Thoracic aorta (tissue), 2 donors: ENCODE measurements at places on chromosomes 11 and 22. TPM values are rescaled to one million over a fixed set of nuclear protein-coding genes. Genes with fewer than 3 reads are reported as not detected.

GRCh38 chr22:49092716-49093115 is 735.0 kb downstream of the BRD1 start:
- H3K27me3 ChIP-seq = no peaks in the 10 kb centered on the region
- H3K4me1 ChIP-seq = no peaks in the 10 kb centered on the region
- no peak for DNase-seq
- no peaks in the 10 kb centered on the region for H3K36me3 ChIP-seq
- no peak overlapping the region for H3K4me3 ChIP-seq

- H3K4me1 ChIP-seq = peaks cover 7% of the 10 kb centered on the region
- no peaks in the 10 kb centered on the region for H3K36me3 ChIP-seq
- no peak for DNase-seq
- H3K27me3 ChIP-seq = no peaks in the 10 kb centered on the region
- H3K4me3 ChIP-seq = no peak overlapping the region
- no peak overlapping the region for H3K27ac ChIP-seq
These were observed 16.8 kb downstream of the CD5 start for GRCh38 chr11:61119055-61119454.

DNA sequence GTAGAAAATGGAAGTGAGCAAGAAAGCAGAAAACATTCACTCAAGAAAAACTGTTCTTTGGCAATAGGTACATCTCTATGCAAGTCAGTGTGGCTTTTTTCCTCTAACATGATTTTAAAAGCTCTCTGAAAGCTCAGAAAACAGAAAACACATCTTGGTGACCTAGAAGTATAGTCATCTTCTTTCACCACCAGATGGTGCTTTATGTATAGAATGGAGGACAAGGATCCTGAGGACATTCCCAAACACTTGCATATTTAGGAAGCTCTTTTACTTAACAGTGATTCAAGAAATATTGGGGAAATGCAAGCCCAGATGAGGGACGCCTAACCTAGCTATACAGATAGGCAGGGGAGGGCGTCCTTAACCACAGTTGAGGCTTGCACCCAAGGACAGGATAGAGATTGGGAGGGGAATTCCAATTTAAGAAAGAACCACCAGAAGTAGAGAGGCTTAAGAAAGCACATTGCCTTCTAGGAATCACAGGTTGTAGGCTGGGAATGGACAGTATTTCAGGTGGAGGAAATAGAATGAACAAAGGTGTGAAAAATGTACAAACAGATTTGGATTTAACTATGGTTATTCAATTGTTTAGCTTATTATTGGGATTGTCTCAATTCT is 13.8 kb upstream of the CCDC81 start:
- no peak for DNase-seq
- H3K4me1 ChIP-seq = no peaks in the 10 kb centered on the region
- H3K27ac ChIP-seq = no peak overlapping the region

DNA sequence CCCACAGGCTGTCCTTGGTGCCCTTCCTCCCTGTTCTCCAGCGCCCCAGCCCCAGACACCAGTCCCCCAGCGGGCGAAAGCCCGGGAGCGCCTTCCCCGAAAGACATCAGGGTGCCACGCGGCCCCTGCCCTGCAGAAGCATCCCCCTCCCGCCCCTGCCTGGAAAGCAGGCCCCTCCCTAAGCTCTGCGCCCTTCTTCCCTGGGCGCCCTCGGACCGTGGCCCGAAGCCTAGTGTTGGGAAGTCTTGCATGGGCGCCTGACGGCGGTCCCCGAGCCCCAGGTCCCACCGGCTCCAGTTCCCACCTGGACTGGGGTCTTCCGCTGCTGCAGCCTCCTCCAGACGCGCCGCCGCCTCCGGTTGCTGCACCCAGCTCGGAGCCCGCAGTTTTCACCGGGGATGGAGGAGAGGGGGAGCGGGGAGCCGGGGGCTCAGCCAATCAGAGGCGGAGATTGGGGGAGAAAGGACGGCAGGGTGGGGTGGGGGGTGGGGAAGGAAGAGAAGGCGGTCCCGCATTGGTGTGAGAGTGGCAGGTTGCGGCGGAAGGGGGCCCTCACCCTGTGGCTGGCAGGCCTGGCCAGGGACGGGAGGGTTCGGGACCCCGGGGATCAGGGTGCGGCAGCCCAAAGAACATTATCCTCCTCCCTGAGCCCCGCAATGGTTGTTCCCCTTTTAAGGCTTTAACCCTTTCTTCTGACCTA is at the start of gene THY1:
Gene THY1, minus strand, starts transcription at position 364 of the 700 bp plus-strand sequence. CDS start 2,267 bp downstream, outside the sequence.
- peak within 1 kb of the TSS; percentile 66 for H3K4me3 ChIP-seq
- peaks cover 5% of the 10 kb centered on the region for H3K27me3 ChIP-seq
- DNase-seq = no peak
- no peaks in the 10 kb centered on the region for H3K36me3 ChIP-seq
- H3K27ac ChIP-seq = no peak within 1 kb of the TSS

DNA sequence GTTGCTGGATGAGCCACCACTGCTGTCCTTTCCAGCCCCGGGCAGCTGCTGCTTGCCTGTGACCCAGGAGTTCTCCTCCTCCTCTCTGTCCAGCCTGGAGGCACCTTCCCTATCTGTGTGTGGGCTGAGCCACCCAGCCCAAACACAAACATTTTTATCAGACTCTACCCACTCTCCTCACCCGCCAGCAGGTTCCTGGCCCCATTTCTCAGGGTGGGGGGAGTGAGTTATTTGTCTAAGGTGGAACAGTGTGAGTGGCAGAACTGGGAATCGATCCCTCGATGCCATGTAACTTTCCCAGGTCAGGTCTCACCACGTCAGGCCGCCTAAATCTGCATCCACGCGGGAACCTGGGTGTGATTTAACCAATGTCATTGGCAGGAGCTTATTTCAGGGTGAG is 20.8 kb upstream of the SMIM38 start:
- no peaks in the 10 kb centered on the region for H3K36me3 ChIP-seq
- no peak overlapping the region for H3K4me3 ChIP-seq
- H3K27me3 ChIP-seq = no peaks in the 10 kb centered on the region
- no peak overlapping the region for H3K27ac ChIP-seq

DNA sequence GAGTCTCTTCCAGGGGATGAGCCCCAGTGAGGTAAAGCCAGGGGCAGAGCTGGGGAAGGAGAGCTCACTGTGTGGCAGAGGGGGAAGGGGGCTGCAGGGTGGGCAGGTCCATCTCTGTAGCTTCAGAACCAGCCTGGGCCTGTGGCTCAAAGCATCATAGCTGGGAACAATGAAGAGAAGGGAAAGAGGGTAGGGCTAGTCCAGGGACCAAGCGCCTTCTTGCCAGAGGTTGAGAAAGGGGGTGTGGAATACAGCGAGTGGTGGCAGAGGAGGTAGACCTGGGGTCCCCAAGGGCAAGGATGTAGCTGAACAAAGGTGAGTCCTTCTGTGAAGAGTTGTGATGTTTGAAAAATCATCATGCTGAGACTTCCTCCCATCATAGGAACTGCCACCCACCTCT is 1.2 kb upstream of the PLA2G3 start:
- no peak overlapping the region for H3K4me3 ChIP-seq
- DNase-seq = no peak
- peaks cover 3% of the 10 kb centered on the region for H3K27me3 ChIP-seq
- no peaks in the 10 kb centered on the region for H3K4me1 ChIP-seq
- H3K27ac ChIP-seq = no peak overlapping the region

- H3K27ac ChIP-seq = peak overlapping the region; percentile 50
- DNase-seq = no peak
- no peak overlapping the region for H3K4me3 ChIP-seq
- peaks cover 40% of the 10 kb centered on the region for H3K4me1 ChIP-seq
These were observed 45.6 kb downstream of the DENND5A start for GRCh38 chr11:9219572-9219971.

GRCh38 chr22:25404928-25405816 is 159.3 kb upstream of the GRK3 start:
- no peaks in the 10 kb centered on the region for H3K27me3 ChIP-seq
- H3K36me3 ChIP-seq = no peaks in the 10 kb centered on the region

DNA sequence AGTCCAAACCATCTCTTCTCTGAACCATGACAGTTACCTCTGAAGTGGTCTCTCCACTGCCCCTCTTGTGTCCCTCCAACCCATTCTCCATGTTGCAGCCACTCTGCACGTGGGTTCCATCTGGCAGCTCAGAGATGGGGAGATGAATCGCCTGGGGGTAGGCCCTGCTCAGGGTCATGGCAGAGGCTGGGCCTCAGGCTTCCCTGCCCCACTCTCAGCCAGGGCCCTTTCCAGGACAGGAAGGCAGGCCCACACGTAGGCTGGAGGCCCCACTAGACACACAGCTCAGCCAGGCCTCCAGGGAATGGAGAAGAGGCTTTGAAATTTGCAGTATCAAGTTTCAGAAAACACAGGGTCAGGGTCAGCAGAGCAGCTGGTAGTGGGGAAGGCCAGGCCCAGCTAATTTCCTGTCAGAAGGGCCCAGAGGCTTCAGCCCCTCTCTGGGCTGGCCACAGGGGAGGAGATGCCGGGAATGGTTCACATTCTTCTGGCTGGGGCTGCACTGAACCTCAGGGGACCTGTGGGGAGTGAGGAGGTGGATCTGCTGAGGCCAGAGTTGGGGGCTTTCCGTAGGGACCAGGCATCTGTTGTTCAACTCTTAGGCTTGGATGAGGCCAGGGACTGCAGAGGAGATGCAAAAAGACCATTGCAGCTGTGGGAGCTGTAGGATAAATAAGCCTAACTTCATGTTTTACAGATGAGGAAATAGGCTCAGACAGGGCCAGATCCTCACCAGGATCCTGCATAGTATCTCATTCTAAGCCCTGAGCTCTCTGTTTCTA is 101.6 kb downstream of the SWAP70 start:
- H3K4me3 ChIP-seq = no peak overlapping the region
- H3K36me3 ChIP-seq = no peaks in the 10 kb centered on the region
- DNase-seq = no peak
- H3K27ac ChIP-seq = peak overlapping the region; percentile 68
- H3K4me1 ChIP-seq = peaks cover 20% of the 10 kb centered on the region

- H3K27me3 ChIP-seq = no peaks in the 10 kb centered on the region
- no peak for DNase-seq
- no peaks in the 10 kb centered on the region for H3K4me1 ChIP-seq
- H3K4me3 ChIP-seq = no peak overlapping the region
These were observed 67.4 kb downstream of the SCUBE1 start for GRCh38 chr22:43275545-43276317.

DNA sequence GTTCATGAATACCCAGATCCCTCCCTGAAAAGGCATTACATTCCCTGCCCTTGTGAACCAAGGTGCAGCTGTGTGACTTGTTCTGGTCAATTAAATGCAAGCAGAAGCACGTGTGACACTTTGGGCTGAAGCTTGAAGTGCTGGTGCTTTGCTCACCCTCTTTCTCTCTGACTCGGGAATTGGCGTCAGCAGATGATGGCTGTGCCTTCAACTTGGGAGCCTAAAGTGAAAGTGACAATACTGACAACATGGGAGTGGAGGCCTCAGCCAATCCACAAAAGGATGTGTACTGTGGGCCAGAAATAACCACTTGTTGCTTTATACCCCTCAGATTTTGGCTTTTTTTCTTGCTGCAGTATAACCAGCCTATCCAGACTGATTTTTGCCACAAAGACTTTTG is 148.3 kb upstream of the THY1 start:
- DNase-seq = no peak
- no peaks in the 10 kb centered on the region for H3K4me1 ChIP-seq
- H3K27me3 ChIP-seq = no peaks in the 10 kb centered on the region
- no peak overlapping the region for H3K4me3 ChIP-seq
- H3K36me3 ChIP-seq = no peaks in the 10 kb centered on the region

GRCh38 chr11:9030601-9031000 is 26.8 kb upstream of the NRIP3 start:
- H3K36me3 ChIP-seq = no peaks in the 10 kb centered on the region
- H3K4me1 ChIP-seq = no peaks in the 10 kb centered on the region
- H3K27me3 ChIP-seq = no peaks in the 10 kb centered on the region
- no peak for DNase-seq
- no peak overlapping the region for H3K27ac ChIP-seq

DNA sequence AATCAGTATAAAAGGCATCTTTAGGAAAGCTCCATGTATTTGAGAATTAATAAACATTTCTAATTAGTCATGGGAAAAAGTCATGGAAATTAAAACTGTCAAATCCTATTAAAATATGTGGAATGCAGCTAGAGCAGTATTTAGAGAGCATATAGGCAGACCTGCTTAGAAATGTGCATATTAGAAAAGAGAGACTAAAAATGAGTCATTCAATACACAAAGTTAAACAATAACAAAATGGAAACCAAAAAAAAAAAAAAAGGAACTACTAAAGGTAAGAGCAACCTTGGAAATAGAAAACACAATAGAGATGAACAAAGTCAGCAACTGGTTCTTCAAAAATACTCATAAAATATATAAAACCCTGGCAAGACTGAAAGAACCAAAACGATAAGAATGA is 59.7 kb upstream of the RASSF10 start:
- H3K36me3 ChIP-seq = no peaks in the 10 kb centered on the region
- no peak for DNase-seq
- no peak overlapping the region for H3K27ac ChIP-seq

DNA sequence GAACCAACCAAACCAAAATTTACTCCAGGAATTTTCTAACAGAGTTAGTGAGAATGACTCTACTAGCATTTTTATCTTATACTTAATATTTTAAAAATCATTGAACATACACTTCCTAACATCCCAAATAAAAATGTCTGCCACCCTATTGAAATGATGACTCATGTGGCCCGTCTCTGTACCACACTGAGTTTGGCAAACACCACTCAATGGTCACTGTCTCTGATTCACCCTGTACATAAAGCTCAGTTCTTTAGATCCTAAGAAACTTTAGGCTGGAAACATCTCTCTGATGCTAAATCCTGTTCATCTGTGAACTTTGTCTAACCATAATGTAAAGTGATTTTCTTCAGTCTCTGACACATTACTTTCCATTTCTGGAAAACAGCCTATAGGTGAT is 182.0 kb downstream of the CWF19L2 start:
- H3K27ac ChIP-seq = no peak overlapping the region
- no peaks in the 10 kb centered on the region for H3K4me1 ChIP-seq
- no peaks in the 10 kb centered on the region for H3K27me3 ChIP-seq

- no peaks in the 10 kb centered on the region for H3K36me3 ChIP-seq
- H3K4me1 ChIP-seq = peaks cover 21% of the 10 kb centered on the region
- H3K27ac ChIP-seq = peak overlapping the region; percentile 84
- no peaks in the 10 kb centered on the region for H3K27me3 ChIP-seq
- H3K4me3 ChIP-seq = no peak overlapping the region
- no peak for DNase-seq
These were observed 37.6 kb downstream of the RIBC2 start for GRCh38 chr22:45450921-45451651.

DNA sequence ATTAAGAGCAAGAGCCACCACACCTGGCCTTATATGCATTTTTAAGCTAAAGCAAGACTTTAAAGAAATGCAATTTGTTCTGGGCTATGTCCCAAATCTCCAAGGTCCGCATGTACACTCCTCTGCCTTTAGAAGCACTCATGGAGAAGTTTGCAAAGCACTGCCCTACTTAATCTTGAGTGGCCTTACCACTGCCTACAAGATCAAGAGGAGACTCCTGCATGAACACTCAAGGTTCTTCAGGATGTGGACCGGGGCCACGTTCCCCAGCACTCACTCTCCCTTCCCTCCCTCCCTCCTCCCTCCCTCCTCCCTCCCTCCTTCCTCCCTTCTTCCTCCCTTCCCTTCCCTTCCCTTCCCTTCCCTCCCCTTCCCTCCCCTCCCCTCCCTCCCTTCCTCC is 63.2 kb upstream of the HSPA8 start:
- H3K4me3 ChIP-seq = no peak overlapping the region
- H3K4me1 ChIP-seq = peaks cover 36% of the 10 kb centered on the region
- no peaks in the 10 kb centered on the region for H3K36me3 ChIP-seq
- no peaks in the 10 kb centered on the region for H3K27me3 ChIP-seq

CYB5R2 gene
- total RNA-seq = 21.3 TPM

TRAF6 gene
- total RNA-seq = 18.0 TPM

OOSP2 gene
- not detected for total RNA-seq

KCNJ5 gene
- total RNA-seq = 6.9 TPM

SCUBE2 gene
- total RNA-seq = 3.9 TPM
